Activated T-helper 1 cell treated with Interleukin-2 at 50 U/mL for 16 hours (primary cell): ENCODE measurements at places on chromosomes 5 and 9.

GRCh38 chr5:97877588-97877987 lies 694.5 kb upstream of the RIOK2 start:
- no peak for DNase-seq

DNA sequence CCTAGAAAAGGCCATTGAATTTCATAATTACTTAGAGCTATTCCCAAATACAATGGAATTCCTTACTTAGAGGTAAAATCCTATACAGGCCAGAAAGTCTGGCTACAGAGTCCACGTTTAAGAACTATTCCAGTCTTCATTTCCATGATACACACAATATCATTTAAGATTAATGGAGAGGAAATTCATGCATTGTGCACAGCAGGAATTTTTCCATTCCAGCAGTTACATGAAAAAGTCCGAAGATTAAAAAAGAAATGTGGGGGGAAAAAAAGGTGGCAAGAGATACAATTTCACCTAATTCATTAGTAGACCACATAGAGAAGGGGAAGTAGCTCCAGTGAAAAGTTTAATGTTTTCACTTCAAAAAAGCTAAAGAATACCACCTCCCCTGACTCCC lies 63.1 kb downstream of the CHD1 start:
- DNase-seq: no peak

DNA sequence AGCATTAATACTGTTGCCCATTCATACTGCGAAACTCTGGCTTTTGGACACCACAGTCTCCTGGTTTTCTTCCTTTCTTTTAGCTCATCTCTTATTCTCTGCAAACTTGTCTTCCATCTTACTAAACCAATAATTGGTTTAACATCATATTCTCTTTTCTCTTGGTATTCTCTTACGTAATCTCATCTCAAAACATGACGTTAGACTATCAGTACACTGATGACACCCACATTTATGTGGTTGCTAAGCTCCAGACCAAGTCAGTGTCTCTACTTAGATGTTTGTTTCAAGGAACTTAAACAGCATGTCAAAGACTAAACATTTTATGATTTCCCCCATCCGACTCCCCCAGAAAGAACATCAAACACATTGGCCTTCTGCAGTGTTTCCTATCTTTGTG lies 2.1 kb downstream of the PRRC1 start:
- DNase-seq: no peak

DNA sequence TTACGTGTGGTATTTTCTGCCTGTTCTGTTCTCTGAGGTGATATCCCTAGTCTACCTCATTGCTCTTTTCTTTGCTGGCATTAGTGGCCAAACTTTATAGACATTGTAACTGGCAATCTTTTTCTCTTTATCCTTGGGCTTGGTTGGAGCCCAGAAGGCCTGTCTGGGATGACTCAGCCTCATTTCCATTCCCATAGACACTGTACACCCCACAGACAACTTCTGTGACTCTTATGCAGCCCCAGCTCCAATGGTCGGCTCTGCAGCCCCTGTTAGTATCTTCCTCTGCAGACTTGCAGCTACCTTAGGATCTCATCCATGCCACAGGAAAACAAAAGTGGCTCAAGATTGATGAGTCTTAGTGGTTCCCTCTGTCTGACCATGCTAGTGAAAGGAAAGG lies 79.8 kb downstream of the CFAP95 start:
- no peak for DNase-seq
